ENCODE measurements at places on chromosomes 7 and 10.
A peak's percentile ranks its signal among the peaks of the same experiment; 100 is the strongest.

GRCh38 chr7:127844165-127844564 lies 187.1 kb downstream of the LRRC4 start:
- DNase-seq: no peak

GRCh38 chr10:65555192-65555591 lies 1370.6 kb upstream of the LRRTM3 start:
- no peak for DNase-seq

DNA sequence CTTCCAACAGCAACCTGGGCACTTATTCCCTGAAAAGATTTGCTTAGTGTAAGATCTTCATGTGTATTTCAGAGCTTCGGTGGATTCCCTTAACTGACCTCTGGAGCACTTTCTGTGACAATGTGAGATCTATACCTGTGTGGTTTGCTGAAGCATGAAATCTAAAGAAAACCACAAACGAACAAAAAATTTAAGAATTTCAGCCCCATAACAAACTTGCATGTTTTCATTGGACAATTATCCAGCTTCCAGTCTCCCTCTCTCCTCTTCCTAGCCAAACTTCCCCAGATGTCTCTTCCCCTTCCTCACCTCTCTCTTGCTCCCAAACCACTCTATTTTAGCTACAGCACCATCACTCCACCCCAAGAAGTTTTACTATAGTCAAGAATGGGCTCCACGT lies 279.9 kb upstream of the SORCS1 start:
- no peak for DNase-seq

DNA sequence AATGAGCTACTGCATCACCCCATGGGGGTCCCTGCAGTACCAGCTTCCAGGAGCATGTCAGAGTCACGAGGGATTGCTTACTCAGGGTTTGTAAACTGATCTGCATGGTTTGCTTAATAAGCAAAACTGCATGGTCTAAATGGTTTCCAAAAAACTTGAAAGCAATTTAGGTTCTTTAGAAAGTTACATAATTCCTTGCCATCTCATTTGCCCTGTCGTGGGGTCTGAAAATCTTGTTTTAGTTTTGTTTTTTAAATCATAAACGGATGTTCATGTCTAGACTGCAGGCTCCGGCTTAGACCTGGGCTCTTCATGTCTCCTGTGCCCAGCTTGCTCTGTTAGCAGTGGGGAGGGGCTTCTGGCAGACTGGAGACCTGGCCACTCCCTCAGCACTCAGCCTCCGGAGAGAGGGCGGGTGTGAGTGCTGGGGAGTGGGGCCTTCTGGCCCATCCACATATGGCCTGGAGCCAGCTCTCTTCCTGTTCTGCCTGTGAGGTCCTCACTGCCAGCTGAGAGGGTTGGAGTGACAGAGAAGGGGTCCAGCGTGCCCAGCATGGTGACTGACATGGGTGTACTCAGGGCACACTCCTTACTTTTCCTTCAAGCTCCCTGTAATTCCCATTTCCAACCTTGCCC lies 17.5 kb downstream of the PRF1 start:
- DNase-seq: peak; percentile 69

GRCh38 chr7:42144604-42145003 lies 92.4 kb downstream of the GLI3 start:
- DNase-seq: no peak

GRCh38 chr7:132489776-132490237 lies 86.5 kb downstream of the PLXNA4 start:
- DNase-seq: no peak

DNA sequence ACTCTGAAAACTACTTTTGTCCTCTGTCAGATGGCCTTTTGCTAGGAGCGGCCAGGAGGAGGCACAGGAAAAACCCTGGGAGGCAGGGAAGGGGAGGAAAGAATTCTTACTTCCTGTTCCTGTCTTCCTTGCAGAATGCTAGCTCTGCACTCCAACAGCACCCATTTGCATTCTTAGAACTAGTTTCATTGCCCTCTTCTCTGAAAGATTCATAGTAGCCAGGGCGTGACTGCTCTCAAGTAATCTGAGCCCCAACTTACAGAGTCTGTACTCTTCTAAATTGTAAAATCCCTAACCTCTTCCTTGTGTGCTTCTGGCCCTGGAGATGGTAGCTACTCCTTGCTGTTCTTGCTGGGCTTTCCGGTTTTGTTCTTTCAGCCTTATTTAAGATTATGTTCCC lies 75.3 kb upstream of the STEAP1 start:
- no peak for DNase-seq

GRCh38 chr10:115975506-115975905 lies 297.5 kb downstream of the GFRA1 start:
- DNase-seq: no peak

- DNase-seq: peak; percentile 50
Measured at GRCh38 chr7:33757563-33758165, 147.7 kb upstream of the BMPER start.

- no peak for DNase-seq
Measured at GRCh38 chr7:101731502-101732084, 85.8 kb upstream of the CUX1 start.

- DNase-seq: peak; percentile 43
Measured at GRCh38 chr7:48109848-48110663, 21.0 kb downstream of the UPP1 start.

DNA sequence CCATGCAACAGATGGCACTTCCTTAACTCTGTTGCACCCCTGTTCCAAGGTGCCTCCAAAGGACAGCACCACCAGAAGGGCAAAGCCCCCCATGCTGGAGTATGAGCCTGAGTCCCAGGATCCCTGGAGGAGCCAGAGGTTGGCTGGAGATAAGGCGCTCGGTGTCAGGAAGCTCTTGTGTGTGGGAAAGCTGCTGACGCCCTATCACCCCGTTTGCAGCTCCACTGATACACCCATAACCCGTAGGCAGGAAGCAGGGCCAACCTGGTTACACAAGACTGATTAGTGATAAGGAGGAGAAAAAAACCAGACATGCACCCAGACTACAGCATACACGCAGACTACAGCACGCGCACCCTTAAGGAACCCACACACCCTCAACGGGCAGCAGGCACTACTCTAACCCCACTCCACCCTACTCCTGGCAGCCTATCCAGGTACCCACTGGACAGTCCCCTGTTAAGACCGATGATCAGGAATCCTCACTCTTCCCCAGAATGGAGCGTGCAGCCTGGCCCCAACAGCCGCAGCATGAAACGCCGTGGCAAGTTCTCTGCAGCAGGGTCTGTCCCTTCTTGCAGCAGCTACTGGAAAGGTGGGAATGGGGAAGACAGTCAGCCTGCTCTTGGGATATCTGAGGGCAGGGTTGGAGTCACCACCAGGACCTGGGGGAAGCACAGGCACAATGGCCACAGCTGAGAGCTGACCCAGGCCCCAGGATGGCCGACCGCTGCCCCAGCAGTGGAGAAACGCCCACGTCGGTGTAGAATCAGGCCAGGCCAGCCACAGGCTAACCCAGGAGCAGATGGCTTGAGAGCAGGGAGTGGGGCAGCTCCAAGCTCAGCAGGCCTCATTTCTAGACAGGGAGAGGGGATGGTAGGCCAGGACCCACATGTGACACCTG lies 38.3 kb upstream of the TUBB8 start:
- DNase-seq: no peak

- DNase-seq: no peak
Measured at GRCh38 chr7:127865466-127865865, 165.8 kb downstream of the LRRC4 start.

DNA sequence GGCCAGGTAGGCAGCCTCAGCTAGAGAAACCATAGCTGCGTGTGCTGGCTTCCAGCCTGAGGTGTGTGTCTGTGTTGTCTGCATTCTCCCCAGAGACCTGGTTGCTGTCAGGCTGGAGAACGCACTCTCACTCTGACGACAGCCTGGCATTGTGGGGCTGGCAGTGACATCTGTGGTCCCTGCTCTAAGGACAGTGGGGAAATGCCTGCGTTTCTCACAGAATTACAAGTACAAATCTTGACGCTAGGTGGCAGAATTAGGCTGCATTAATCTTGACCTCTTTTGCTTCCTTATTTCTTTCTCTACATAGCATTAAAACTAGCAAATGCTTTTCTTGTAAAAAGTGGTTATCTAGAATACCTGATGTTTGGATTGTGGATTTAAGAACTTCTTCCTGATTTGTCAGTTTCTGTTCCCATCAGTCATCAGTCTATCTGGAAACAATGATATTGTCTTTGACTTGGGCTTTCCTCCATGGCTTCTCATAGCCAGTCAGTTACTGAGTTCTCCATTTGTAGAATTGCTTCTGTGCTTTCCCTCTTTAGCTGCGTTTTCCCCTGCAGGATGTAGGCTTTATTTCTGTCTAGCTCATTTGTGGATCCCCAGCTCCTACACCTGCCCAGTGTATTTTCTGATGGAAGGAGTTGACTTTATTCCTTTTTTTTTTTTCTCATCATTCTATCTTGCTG lies 86.0 kb downstream of the FANK1 start:
- peak; percentile 26 for DNase-seq

DNA sequence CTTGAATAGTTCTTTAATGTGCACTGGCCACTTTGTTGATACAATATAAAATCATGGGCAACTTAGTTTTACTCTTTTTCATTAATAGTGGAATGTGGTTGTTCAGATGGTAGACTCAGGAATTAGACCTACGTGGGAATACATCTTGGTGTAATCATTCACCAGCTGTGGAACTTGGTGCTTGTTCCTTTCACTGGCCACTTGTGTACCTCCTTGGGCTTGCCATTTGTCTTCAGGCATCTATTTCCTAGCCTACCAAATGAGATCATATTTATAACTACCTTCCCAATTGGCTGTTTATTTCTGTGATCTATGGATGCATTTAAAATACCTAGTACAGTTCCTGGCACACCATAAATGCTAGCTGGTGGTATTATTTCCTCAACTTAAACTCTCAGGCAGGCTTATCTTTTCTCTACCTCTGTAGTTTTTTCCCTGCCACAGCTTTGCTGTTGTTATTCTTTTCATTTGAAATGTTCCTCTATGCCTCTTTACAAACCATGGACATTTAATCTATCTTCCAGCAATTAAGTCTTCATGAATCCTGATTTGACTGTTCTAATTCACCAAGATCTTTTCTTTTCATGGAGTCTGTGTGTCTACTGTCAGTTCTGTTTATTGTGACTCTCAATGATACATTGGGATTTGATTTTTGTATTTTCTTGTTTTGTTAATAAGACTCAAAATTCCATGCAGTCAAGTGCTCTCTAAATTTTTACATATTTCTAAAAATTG lies 113.0 kb downstream of the ADAM22 start:
- DNase-seq: no peak

DNA sequence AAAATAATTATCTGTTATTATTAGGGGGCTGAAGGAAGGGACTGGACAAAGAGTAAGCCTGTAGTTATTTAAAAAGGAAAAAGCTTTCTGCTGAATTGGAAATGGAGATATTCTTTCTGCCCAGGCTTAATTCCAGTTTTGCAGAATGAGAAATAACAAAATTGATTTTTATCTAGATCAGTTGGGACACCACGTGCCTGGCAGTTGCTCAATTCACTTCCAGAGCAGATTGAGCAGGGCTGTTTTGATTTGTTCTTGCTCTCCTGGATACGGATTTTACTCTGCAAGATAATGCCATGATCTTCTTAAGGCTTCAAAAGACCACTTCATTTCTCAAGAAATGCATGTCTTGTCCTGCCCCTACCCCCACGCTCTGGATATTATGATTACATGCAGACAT lies 524.3 kb downstream of the TCERG1L start:
- no peak for DNase-seq

- no peak for DNase-seq
Measured at GRCh38 chr10:115945701-115946445, 327.1 kb downstream of the GFRA1 start.

DNA sequence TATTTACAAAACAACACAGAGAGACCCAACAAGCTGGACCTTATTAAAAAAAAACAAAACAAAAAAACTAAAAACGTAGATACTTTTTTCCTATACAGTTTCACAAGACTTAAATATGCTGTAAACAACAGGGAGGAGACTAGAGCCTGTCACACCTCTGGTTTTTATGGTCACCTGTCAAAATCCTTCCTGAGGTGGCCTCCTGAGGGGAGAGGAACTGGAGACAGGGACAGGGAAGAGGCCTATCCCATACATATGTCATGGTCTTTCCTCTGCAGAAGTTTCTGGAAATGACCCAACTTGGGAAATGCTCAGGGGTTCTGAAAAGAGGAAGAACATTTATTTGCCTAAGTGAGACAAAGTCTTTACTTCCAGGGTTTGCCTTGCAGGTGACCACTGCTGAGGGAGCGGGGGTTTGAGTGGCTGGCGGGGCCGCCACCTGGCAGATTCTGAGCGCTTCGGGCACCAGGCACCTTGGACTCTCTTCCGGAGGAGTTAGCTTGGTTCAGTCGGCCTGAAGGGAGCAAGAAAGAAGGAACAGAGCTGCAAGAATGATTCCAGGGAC lies 18.3 kb downstream of the CPA1 start:
- no peak for DNase-seq

- no peak for DNase-seq
Measured at GRCh38 chr7:6533893-6534495, 17.3 kb downstream of the GRID2IP start.

- no peak for DNase-seq
Measured at GRCh38 chr10:127832501-127832900, 60.2 kb downstream of the CLRN3 start.

DNA sequence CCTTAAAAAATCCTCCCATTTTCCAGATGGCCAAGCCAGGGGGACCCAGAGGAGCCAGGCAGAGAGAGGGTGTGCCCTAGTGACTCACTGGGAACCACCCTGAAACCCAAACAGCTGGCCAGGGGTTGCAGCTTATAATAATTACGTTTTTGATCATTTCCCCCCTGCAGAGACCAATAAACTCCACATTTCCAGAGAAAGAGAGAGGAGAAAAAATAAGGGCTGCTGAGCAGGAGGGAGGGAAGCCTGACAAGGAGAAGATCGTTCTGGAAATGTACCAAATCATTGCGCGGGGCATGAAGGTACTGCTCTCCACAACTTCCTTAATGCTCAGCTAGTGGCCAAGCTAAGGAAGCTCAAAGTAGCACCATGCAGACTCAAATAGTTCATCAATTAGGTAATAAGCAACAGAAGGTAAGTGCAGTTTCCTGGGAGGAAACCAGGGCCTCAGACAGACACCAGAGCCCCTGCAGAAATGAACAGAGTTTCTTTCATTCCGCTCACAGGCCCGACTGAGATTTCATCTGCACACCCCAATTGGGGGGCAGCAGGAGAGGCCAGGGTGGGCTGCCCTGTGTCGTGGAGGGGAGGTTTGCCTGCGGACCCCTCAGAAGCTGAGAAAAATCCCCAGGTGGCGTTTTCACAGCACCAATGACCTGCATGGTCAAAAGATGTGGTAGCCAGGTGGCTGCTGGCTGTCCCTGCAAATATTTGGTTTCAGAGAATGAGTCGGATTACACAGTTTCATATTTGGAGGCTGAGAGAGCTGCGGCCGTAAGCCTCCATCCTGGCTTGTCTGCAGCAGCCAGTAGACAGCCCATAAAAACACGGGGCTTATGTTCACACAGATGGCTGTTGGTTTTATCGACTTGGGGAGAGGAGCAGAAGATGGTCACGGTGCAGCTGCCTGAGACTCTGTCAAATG lies 153.2 kb upstream of the LYZL2 start:
- DNase-seq: no peak

GRCh38 chr10:99341248-99341647 lies 12.1 kb downstream of the CNNM1 start:
- no peak for DNase-seq

- no peak for DNase-seq
Measured at GRCh38 chr10:6269432-6269831, 66.7 kb downstream of the PFKFB3 start.
